ENCODE measurements at places on chromosomes 16 and 17.
A peak's percentile ranks its signal among the peaks of the same experiment; 100 is the strongest.

DNA sequence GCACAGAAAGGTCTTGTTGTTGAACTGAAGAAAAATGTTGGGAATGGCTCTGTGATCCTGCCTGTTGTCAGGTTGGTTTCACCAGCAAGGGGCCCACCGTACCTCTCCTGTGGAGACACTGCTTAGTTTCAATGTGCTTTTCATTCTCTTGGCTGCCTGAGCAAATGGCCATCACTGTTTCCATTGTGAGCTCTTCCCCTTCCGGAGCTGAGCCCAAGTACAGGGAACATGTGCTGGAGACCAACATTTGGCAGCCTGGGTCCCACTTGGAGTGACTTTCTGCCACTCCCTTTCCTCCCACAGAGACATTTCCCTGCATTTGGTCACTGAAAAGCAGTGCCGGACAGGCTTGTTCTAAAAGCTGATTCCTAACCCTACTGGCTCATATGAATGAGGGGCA is 23.1 kb downstream of the GABARAPL2 start:
- DNase-seq, result no peak

GRCh38 chr17:74803388-74803930 is 27.3 kb upstream of the NAT9 start:
- DNase-seq, result no peak

- DNase-seq, result no peak
Observed at GRCh38 chr17:69561462-69561861, 147.0 kb downstream of the MAP2K6 start.

GRCh38 chr17:39027455-39028035 is 60.3 kb upstream of the FBXO47 start:
- peak; percentile 19 for DNase-seq

- DNase-seq, result no peak
Observed at GRCh38 chr17:53792997-53793396, 29.7 kb upstream of the KIF2B start.

DNA sequence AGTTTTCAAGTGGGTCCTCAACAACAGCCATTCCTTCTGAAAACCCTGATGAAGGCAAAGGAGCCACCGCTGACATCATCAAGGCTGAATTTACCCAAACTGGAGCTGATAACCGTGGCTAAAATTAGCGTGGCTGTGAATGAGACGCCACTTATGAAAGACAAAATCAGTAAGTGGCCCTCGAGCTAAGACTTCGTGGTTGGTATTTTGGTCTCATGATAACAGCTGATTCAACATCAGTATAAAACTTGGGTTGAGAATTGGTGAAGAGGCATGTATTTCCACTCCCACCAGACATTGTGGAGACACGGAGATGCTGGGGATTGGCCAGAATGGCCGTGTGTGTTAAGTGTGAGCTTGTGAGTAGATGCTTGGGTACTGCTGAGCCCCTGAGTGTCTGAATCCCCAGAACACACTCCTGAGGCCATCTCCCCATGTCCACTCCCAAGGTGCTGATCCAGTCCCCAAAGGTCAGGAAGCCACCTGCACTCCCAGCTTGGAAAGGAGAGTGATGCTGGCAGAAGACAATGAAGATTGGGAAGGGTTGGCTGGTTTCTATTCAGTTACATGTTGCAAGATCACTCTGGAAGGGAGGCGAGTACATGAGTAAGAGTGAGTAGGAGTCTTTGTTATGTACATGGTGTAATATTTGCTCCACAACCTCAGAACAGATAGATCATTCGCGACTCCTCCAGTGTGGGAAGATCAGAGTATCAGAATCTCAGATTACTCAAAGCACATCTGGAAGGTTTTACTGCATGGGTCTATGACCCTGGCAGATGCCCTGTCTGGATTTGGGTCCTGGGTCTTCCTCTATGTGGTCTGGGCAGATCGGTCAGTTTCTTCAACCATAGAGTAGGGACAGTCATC is 207.7 kb downstream of the HS3ST3A1 start:
- no peak for DNase-seq

DNA sequence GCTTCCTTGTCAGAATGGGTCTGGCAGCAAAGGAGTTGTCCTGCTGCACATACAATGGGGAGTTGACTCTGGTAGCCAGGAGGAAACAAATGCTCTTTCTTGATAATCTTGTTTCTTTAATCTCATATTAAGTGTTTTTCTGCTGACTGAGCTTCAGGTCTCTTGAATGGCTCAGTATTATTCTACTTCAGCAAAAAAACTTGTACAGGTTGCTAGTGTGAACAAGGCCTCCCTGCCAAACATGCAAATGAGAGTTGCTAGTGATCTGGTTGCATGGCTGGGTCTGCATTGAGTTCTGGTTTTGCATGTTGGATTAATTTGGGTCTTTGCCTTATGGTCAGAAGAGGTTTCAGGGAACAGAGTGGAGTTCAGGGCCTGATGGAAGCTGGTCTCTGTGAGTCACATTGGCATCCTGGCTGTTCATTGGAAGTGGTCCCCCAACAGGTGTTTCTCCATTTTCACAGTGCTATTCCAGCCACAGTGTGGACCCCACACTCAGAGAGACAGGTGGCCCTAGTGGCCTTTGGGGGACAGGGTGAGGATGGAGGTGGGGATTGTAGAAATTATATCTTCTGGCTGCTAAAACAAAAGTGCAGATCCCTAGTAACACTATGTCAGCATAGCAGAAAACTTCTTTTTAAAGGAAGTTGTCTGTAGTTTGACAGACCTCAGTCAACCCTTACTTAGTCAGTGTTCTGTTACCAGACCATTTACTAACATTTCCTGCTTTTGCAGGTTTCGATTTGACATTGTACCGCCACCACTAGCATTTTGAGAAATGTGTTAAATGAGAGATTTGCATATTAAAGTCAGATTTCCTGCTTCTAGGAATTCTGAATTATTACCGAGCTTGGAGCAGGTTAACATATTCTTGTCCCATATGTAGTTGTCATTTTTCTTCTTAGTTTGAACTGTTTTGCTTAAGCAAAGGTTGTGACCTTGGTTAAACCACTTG is 47.1 kb downstream of the EPN2 start:
- DNase-seq, result no peak

GRCh38 chr17:79991140-79991923 is 44.3 kb downstream of the TBC1D16 start:
- DNase-seq, result no peak

GRCh38 chr17:43521389-43521788 is 24.8 kb downstream of the ETV4 start:
- DNase-seq, result no peak

DNA sequence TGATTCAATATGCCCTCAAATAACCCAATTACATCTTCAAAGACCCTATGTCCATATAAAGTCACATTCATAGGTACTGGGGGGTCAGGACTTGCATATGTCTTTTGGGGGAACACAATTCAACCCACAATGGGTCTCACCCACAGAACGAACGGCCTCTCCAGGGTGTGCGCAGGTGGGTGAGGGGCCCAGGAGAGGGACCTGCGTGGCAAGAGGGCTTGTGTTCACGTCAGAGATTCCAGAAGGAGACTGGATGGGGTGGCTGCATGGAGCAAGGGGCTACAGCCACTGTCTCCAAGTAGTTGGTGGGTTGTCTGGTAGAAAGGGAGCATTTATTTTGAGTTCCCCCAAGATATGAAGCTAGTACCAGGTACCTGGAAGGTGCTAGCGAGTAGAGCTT is 212.2 kb downstream of the SEC14L1 start:
- DNase-seq, result peak; percentile 77

DNA sequence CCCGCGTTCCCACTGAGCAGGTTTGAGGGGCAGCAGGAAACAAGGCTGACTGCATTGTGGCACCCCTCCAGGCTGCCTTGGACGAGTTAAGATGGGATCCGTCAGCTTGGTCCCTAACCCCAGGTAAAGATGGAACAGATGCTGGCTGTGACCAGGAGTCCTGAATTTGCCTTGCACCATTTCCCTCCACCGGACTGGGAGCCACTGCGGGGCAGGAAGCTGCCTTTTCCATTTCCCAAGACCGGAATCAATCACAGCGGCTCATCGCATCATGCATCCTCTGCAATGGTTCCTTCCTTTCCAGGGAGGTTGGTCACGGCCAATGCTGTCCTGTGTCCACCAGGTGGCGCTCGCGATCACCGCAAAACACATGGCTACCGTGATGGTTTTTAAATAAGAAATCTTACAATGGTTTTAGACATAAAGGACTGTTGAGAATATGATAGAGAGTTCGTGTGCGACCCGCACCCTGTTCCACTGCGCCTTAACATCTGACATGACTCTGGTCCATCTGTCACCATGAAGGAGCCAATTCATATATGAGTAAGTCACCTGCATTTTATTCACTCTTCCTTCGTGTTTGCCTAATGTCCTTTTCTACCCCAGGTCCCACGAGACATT is 6.8 kb upstream of the MEAK7 start:
- no peak for DNase-seq

- DNase-seq, result no peak
Observed at GRCh38 chr17:69326377-69327059, 415 bp downstream of the ABCA5 start.

- no peak for DNase-seq
Observed at GRCh38 chr17:82329683-82330321, 3.8 kb downstream of the SECTM1 start.

DNA sequence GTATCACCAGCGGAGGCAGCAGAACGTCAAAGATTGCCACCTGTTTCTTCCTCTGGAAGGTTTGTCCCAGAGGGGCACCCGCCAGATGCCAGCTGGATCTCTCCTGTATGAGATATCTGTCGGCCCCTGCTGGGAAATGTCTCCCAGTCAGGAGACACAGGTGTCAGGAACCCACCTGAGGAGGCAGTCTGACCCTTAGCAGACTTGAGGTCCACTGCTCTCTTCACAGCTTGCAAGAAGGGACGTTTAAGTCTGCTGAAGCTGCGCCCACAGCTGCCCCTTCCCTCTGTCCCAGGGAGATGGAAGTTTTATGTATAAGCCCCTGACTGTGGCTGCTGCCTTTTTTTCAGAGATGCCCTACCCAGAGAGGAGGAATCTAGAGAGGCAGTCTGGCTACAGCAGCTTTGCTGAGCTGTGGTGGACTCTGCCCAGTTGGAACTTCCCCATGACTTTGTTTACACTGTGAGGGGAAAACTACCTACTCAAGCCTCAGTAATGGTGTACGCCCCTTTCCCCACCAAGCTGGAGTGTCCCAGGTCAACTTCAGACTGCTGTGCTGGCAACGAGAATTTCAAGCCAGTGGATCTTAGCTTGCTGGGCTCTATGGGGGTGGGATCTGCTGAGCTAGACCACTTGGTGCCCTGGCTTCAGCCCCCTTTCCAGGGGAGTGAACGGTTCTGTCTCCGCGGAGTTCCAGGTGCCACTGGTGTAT is 92.9 kb downstream of the PHKB start:
- no peak for DNase-seq

GRCh38 chr16:65767125-65767524 is 599.4 kb upstream of the CDH5 start:
- DNase-seq, result no peak

DNA sequence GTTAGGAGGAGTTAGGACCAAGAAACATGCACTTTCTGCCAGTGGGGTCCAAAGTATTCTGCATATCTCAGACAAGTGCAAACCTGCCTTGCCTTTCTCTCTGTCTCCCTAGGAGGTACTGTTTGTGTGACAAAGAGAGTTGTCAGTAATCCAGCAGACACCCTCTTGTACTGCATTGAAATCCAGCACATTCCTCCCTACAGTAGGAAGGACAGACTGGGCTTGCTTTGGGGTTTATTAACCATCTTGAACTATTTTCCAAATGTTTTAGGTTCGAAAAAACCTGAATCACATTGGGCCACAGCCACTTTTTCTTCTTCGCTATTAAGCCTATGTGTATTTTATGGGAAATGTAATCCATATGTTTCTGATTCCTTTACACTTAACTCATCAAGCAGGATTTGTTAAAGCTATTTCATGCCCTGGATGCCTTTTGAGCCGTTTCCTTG is 204.2 kb upstream of the KCNJ16 start:
- no peak for DNase-seq

DNA sequence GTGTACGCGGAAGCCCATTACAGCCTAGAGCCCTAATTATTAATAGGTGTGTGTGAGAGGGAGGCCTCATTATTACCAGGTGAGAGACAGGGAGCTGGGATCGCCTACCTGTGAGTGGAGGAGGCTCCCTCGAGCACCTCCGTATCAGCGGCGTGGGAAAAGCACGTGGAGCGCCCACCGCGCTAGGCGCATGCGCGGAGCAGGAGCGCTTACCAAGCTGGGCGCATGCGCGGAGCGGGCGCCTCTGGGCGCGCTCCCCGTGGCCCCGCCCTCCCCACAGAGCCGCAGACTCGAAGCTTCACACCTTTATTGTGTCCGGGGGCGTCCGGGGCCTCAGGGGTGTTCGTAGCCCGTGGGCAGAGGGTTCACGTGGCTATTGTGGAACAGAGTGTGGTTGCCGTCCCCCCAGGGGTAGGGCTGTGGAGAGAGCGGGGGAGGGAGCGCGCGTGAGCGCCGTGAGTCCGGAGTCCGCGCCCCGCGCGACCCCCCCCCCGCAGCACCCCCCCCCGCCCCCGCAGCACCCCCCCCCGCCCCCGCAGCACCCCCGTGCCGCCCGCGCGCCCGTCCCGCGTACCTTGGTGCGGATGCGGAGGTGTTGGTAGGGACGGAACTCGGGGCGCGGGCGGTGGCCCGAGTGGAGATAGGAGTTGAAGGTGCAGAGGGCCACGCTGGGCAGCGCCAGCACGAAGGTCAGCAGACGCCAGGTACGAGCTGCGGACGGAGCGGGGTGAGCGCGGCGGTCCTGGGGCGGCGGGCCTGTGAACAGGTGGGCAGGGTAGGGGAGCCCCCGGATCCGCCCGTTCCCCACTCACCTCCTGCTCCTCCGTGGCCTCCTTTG is 500 bp downstream of the COX6A2 start:
- DNase-seq, result no peak

DNA sequence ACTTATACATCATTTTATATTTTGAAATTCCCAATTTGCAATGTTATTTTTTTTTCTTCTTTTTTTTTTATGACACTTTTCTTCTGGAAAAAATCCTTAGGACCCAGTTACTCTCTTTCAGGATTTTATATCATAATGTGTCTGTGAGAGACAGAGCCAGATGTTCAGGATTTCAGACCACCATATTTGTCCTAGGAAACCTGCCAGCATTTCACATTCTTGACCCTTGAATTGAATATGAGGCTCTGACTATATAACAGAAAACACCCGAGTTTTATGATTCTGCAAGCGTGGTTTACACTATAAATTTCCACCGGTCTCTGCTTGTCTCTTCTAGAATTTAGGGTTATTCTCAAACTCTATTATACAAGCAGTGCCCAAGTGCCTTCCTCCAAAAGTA is 621.0 kb downstream of the WWOX start:
- no peak for DNase-seq
